ENCODE measurements at places on chromosomes 11 and 22. TPM values are rescaled to one million over a fixed set of nuclear protein-coding genes. Genes with fewer than 3 reads are reported as not detected.
A peak's percentile ranks its signal among the peaks of the same experiment; 100 is the strongest.

The PNPLA5 gene
- total RNA-seq, result not detected

DNA sequence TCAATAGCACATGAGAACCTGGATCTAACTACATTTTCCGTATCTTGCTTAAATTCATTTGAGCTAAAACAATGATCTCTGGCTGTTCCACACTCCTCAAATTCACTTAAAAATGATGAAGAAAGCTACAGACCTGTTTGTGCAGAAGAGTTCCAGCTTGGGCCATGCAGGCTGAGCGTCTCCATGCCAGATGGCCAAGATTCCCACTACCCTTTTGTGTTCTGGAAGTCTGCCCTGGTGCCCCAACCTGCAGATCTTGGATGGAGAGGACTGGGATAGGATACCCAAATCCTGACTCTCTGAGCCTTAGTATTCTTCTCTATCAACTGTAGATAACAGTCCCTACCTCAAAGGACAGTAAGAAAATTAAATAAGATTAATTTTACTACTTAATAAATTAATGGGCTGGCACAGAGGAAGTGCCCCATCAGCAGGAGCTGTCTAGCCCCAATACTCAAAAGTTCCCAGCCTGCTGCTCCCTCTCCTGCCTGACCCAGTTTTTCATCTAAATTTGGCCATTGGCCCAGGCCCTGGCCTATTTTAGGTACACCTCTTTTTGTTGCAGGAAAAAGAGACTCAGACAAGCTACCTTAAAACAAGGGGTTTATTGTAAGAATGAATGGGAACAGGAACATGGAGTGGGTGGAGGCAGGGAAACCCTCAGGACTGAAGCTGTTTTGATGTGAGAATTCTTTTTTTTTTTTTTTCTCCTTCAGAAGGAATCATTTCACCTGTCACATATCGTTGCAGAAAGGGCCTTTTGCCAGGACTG is 81.4 kb upstream of the GRK3 start:
- no peak for DNase-seq

DNA sequence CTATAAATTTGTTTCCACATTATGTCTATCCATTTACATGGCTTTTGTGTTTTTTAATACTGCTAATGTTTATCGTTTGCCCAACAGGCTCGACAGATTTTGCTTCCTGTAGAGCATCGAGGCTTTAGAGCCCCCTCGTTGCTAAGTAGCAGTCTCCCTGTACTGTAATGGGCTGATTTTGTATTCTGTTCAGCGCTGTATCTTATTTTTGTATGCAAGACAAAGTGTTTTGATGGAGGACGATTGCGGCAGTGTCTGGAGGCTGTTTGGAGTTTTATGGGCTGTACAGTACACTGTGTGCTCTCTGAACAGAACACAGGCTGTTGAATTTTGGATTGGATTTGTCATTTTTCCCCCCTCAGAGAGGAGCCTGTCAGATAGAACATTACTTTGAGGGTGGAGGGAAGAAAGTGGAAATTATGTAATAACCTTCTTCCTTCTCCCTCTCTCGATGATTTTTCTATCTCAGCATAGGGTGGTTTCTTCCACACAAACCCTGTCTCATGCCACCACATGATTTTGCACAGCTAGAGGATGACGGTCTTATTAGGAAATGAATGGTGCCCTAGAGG is 104.4 kb downstream of the ZBTB16 start:
- DNase-seq, result no peak

The PANX2 gene
- total RNA-seq, result 0.59 TPM

DNA sequence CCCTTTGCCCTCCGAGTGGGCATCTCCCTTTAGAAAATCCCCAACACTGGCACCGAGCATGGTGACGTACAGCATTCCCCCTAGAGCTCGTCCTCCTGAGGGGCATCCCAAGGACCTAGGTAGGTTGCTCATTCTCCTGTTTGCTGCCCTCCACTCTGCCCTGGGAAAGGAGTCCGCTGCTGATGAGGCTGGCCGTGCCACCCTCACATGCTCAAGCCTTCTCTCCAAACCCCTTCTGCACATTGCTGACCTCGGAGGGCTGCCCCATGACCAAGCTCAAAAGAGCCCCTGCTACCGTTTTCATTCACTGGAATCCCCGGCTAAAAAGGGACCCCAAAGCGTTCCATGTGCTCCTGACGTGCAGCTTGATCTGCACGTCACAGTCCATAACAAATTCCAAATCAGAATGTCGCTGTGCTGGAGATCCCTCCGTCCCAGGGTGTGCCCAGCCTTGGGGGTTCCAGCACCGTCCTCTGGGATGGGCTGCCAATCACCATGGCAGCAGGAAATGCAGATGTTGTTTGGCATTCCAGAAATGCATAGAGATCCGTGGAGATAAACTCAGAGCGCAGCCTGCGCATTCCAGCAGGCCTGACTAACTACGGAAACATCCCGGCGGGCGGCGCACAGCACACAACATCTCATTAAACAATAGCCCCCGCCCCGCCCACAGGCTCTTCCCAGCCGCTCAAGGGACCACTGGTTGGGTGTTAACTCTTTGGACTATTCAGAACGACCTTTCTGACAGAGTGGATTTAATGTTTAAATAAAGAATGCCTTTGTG is 26.3 kb upstream of the GNB1L start:
- DNase-seq, result no peak

- peak; percentile 66 for DNase-seq
These were observed 112.3 kb downstream of the MAML2 start for GRCh38 chr11:96230686-96231085.

The DCHS1 gene
- total RNA-seq, result 0.84 TPM

GRCh38 chr22:42500836-42501179 is 18.8 kb downstream of the RRP7A start:
- no peak for DNase-seq

DNA sequence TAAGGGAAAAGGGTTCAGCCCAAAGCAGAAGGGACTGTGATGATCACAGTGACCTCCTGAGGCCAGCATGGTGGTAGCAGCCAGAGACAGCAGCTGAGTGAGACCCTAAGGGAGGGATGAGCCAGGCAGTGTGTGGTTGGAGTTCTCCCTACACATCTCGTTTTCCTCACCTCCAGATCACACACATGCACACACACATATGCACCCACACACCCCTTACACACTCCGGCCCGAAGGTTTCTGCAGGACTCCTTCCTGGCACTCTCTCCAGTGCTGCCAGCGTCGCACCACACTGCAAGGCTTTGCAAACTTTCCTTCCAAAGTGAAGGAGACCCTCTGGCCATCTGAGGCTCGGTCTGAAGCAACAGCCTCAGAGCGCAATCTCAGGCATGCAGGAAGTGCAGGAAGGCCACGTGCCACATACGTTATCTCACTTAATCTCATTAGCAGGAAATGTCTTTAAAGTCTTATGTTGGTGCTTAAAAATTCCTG is 26.9 kb upstream of the TP53I11 start:
- no peak for DNase-seq

DNA sequence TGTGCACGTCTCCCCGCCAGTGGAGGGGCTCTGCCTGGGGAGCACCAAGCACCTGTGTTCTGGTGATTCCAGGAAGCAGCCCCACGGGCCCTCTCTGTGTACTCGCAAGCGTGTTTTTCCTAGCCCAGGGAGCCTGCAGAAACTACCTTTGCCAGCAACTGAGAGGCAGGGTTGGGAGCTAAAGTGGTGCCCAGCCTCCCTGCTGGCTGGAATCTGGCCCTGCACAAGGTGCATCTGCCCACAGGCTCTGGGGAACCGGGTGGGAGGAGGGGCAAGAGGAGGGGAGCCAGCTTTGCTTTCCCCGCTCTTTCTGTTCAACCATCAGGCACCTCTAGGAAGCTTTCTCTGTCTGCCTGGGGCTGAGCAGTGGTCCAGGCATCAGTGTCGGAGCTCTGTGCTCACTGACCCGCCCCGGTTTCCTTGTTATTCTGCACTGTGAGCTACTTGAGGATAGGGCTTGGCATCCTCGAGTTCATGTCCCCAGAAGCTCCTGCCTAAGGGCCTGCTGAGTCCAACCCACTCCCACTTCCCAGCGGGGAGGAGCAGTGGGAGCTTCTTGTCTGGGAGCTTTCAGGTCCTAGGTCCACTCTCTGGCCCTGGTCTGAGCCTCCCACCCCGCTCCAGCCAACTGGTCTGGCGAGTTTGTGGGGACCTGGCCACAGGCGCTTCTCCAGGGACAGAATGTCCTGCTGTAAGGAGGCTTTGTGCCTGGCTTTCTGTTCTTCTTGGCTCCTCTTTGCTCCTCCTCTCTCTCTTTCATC is 14.9 kb downstream of the DAGLA start:
- no peak for DNase-seq

- DNase-seq, result no peak
These were observed 96.0 kb downstream of the DHCR7 start for GRCh38 chr11:71352226-71352625.

DNA sequence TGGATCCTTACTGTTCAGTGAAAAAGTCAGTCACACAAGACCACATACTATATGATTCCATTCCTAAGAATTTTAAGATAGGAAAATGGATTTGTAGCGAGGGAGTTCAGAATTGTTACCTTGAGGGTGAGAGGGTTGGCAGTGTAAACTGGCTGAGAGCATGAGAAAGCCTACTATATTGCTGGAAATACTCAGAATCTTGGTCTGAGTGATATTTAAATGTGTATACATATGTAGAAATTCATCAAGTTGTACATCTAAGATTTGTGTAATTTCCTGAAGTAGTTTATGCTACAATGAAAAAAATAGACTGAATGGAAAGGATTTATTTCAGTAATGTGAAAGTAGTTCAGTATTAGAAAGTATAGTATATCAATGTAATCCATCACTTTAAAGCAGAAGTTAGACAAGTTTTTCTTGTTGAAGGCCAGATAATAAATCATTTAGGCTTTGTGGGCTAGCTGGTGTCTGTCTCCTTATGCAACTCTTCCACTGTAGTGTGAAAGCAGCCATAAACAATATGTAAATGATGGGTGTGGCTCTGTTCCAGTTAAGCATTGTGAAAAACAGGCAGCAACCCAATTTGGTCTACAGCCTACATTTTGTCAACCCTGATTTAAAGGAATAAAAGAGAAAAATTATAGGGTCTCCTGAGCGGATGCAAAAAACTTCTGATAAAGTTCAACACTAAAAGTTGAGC is 127.2 kb upstream of the THY1 start:
- no peak for DNase-seq

The OR52E8 gene
- total RNA-seq, result not detected

- no peak for DNase-seq
These were observed 111.6 kb upstream of the BMAL1 start for GRCh38 chr11:13166036-13166435.

DNA sequence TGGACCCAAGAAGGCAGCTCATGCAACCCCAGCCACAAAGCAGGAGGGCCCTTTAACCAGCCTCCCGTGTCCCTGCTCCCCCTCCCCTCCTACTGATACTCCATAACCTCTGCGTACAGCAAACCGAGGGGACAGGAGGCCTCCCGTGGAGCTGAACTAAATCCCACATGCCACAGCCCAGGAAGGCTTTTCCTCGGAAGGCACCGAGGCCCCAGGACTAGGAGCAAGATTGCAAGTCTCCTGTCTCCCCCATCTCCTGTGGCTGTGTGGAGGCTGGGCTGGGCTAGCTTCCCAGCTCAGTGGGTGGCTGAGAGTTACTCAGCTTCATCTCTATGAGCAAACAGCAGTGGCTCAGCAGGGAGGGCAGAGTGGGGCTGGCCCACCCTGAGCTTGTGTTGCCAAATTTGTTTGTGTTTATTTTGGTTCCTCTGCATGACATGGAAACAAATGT is 62.7 kb upstream of the NECTIN1 start:
- DNase-seq, result no peak

GRCh38 chr22:23180301-23180892 is at the start of gene BCR:
Gene BCR (plus strand): TSS chr22:23180509. CDS start chr22:23180961, 452 bp downstream.
- DNase-seq, result peak; percentile 82

DNA sequence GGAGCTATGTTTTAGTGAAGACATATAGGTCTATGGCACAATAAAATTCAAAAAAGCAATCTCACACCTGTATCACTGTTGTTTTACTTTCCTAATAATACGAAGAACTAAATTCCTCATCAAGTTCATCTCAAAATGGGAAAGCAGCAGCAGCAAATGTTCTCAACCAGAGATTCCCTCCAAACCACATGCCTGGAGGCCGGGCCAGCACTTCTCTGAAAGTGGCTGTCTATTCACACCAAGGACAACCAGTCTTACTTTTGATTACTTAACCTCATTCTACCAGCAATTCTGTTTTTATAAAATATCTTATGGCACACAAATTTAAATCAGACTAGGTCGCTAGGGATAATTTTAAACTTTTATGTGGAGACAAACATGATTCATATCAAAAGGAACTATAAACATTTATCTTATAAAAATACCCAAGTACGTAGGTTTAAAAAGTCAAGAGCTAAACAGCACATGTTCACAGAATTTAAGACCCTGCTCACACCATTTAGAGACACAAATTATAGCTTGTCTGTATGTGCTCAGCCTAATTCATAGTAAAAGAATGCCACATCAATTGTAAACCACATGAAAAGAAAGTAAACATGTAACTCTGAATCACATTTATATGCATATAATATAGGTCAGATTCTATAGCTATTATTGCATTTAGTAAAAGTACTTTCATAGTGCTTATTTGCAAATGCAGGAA is 46.1 kb downstream of the RRAS2 start:
- no peak for DNase-seq

DNA sequence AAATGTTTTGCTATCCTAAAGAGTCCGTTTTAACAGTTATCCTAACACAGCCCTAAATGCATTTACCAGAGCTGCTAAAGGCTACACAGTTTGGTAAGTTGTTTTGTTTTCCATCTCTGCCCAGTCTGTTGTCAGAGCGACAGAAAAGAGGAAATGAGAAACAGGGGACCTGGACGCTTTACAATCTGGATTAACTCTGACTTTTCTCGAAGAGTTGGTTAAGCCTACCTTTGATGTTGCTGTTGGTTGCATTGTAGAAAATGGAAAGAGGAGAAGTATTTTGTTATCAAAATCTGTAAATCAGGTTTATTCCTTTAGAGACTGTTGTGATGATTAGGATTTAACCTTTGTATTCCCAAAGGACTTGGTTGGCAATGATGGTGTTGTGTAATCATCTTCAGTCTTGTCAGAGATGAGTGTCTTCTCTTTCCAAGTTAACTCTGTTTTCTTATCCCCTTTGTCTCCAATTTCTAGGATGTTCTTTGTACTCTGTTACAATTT is 481 bp downstream of the ANGPTL5 start:
- DNase-seq, result peak; percentile 84

The GAL3ST1 gene
- 0.46 TPM for total RNA-seq

The PKP3 gene
- total RNA-seq, result not detected

GRCh38 chr22:24482575-24482974 is 12.6 kb upstream of the UPB1 start:
- DNase-seq, result no peak

- peak; percentile 56 for DNase-seq
These were observed 648 bp downstream of the FOSL1 start for GRCh38 chr11:65899356-65900124.
